Stimulated activated naive CD4-positive, alpha-beta T cell (primary cell): ENCODE measurements at places on chromosomes 1 and 21.

DNA sequence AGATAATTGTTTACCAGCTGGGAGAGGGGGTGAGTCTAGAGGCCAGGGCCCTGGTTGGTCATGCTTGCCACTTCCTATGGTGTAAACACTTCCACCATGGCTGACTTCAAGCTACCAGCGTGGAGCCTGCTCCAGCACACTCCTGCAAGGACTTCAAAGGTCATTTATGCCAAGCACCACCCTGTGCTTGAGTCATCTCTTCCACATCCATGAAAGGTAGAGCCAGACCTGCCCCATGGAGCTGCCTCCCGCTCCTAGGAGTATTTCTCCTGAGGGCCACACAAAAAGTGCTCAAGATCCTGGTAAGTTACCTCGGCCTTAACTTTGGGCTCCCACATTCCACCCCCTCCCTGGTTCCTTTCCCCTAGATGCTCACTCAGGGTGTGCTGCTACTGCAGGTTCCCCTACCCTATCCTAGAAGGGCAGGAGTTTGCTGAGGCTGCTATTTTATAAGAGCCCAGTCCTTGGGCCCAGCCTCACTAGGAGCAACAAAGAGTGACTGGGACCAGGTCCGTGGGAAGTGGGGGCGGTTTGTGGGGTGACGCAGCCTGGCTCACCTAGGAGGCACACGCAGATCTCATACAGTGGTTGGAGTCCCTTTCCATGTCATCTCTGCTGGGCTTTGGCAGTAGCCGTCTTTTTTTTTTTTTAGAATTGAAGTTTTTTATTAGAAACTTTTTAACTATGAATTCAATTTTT, 2.4 kb downstream of the RAB7B start:
- no peak for DNase-seq

DNA sequence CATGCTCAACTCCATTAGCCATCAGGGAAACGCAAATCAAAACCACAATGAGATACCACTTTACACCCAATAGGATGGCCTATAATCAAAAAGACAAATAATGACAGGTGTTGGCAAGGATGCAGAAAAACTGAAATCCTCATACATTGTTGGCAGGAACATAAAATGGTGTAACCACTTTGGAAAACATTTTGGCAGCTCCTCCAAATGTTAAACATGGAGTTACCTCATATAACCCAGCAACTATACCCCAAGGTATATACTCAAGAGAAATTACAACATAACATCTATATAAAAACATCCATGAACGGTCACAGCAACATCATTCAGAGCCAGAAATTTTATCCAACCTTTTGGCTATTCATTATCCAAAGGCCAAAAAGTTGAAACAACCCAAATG, 11.6 kb downstream of the EIF4G3 start:
- no peak for DNase-seq

DNA sequence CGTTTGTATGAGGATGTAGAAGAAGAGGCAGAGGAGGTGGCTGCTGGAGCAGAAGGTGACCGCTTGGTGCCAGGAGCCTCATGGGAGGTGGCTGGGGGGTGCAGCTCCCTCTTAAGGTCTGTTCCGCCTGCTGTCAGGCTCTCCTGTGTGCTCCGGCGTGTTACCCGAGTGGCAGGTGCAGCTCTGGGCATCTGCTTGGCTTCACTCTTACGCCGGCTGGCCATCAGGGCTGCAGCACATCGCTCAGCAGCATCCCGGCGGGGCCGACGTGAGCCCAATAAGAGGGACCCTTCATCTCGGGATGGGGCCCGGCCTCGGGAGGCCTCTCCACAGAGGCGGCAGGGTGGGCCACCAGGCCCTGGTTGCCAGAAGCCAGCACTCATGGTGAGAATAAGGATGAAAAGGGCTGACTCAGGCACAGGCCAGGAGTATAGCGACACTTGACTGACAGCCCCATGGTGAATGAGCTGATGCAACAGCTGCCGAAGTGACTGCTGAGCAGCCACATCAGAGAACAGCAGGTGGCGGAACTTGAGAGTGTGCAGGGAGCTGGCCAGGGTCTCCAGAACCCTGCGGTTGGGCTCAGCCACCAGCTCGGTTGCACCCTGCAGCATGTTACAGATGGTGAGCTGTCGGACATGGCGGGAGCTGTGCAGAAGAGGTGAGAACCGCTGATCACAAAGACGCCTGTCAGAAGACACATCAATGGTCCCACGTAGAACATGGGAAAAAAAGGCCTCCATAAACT, 17.5 kb downstream of the LRRC41 start:
- no peak for DNase-seq

- no peak for DNase-seq
These were observed 290.3 kb upstream of the SGIP1 start for GRCh38 chr1:66243548-66244130.

GRCh38 chr1:111745675-111746613, 6.7 kb upstream of the INKA2 start:
- no peak for DNase-seq

DNA sequence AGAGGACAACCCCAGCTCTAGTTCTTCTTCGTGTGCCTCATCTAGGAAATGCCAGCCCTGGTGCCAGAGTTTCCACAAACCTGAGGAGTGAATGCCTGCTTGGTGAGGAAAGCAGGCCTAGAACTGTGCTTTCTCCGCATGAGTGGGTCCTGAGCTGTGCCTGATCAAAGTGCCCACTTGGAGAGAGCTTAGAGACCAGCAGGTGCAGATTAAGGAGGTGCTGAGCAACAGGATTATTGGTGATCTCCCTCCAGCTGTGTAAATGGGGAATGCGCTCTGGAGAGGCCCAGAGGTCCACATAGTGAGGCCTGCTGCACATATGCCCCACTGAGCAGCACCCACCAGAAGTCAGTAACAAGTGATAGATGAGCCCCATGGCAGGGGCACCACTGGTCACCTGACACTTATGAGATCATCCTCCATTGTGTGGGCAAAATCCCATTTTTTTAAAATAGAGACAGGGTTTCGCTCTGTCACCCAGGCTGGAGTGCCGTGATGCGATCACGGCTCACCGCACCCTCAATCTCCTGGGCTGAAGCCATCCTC, 127.2 kb upstream of the ZC3H12A start:
- no peak for DNase-seq

DNA sequence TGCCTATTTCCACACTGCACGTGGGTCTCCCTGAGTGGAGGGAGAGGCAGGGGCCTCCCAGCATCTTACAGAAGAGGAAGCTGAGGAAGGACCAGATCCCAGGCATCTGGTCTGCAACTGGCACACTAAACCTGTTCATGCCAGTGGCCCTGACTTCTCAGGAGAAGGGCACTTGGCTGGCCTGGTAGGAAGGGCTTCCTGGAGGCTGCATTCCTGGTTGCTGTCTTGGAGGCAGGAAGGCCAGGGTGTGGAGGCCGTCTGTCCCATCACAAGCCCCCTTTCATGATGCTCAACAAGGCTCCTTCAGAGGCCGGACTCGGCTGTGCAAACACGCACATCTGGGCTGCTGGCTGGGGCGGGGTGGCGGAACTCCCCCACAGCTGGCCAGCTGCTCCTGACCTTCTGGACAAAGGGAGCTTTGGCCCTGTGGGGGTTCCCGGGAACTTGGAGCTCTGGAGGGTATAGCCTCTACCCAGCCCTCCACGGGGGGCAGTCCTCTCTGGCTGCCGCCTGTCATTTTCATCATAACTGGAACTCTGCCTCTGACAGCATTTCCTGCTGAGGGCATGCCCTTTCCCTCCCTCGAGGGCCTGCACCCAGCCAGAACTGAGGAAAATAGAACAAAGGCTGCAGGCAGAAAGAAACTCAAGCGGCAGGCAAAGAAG, 39.2 kb upstream of the POU3F1 start:
- no peak for DNase-seq

DNA sequence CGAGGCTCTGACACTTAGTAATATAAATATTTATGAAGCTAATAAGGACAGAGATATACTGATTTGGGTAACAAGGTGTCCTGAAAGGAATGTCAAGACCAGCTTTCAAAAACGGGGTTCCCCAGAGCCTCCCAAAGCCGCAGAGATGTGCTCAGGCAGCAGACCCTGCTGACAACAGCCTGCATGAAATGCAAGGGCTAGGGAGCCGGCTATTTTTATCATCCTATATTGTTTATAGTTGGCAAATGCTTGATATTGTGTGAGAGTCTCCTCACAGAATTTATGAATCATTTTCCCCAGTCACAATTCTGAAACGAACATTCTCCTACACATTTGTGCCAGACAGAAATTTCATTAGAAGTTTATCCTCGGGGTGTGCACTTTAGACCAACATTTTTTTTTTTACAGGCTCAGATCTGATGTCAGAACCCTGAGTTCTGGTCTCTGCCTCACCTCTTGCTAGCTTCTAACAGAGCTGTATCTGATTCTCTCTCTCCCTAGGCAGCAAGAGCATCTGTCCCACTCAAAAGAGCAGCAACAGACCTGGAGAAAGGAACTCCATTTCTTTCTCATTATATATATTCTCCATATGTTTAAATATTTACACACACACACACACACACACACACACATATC, 302.3 kb upstream of the PLD5 start:
- DNase-seq: no peak

GRCh38 chr1:41342774-41343355, 18.4 kb upstream of the FOXO6 start:
- DNase-seq: no peak

DNA sequence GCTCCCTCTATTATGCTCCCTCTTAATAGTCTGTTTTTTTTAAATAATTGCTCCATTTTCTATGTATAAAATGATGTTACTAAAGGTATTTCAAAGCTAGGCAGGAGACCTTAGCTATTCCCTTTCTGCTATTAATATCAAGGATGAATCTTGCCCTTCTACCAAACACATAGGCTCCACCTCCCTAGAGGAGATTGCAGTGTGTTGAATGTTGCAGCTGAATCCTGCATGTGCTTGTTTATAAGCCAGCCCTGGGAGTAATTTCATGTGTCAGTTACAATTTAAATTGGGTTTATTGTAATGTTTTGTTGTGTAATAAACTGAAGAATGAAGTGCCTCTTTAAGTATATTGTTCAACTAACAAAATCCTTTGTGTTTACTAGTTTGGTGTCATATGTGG, 66.0 kb downstream of the TMEM200B start:
- DNase-seq: no peak

DNA sequence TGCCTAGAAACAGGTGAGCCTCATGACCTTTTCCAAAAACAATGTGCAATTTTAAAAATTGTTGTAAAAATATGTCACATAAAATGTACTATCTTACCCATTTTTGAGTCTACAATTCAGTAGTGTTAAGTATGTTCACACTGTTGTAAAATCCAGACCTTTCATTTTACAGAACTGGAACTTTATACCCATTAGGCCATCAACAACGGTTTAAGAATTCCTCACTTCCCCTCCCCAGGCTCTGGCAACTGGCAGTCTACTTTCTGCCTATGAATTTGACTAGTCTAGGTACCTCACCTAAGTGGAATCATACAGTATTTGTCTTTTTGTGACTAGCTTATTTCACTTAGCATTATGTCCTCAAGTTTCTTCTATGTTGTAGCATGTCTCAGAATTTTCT, 8.6 kb downstream of the CTSE start:
- DNase-seq: no peak

GRCh38 chr21:45102391-45102932, 28.1 kb downstream of the ADARB1 start:
- no peak for DNase-seq

DNA sequence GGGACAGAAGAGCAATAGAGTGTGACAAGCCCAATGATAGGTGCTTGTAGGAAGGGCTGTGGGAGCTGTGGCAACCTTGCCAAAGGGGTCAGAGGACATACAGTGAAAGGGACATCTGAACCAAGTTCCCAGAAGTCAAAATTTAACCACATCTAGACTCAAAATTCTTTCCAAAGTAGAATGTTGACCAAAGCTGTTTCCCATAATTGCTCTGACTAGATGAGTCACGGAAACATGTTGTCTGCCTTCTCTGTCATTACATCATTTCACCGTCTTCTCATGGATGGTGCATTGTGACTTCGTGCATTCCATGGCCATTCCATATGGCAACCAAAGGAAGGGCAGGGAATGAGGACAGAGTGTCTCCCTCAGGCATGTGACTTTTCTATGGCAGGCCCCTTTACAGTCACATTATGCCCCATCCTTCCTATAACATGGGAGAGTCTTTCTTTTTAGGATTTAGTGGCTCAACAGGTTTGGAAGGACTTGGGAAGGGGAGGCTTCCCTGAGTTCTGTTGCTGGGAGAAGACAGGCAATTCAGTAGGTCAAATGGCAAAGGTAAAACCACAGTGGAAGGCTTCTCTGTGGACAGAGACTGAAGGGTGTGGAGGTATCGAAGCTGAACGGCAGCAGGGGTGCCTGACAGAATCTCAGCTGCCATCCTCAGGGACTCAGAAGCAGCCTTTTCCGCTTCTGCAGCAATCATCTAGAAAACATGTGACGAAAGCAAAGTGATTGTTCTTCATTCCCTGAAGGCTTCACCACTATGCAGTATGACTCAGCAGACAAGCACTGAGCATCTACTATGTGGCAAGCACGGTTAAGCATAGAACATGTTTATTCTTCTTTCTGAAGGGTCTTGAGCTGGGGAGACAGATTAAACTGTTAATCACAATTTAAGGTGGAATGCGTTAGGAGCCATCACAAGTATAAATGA, 24.7 kb downstream of the NPHS2 start:
- DNase-seq: no peak

GRCh38 chr1:54168206-54168965, 15.6 kb upstream of the CDCP2 start:
- DNase-seq: no peak

- DNase-seq: peak; percentile 72
These were observed 24.7 kb downstream of the CDK18 start for GRCh38 chr1:205528887-205529825.

- DNase-seq: peak; percentile 70
These were observed 6.0 kb downstream of the FCRLB start for GRCh38 chr1:161727256-161727924.

DNA sequence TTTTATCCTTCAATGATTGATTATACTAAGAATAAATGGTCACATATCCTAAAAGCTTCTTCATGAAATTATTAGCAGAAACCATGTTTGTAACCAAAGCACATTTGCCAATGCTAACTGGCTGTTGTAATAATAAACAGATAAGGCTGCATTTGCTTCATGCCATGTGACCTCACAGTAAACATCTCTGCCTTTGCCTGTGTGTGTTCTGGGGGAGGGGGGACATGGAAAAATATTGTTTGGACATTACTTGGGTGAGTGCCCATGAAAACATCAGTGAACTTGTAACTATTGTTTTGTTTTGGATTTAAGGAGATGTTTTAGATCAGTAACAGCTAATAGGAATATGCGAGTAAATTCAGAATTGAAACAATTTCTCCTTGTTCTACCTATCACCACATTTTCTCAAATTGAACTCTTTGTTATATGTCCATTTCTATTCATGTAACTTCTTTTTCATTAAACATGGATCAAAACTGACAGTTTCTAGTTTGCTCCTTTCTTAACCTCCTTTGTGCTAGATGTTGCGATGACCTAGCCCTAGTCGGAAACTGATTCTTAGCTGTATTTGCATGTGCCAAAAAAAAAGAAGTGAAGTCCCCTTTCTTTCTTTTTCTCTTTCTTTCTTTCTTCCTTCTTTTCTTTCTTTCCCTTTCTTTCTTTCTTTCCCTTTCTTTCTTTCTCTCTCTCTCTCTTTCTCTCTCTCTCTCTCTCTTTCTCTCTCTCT, 45.1 kb downstream of the MAP3K7CL start:
- DNase-seq: no peak

- no peak for DNase-seq
These were observed 4.8 kb downstream of the S100A16 start for GRCh38 chr1:153608089-153608682.
